ENCODE measurements at places on chromosomes 7 and 10.

GRCh38 chr7:3650844-3651243 lies 349.8 kb downstream of the SDK1 start:
- no peak overlapping the region for H3K4me3 ChIP-seq
- no peaks in the 10 kb centered on the region for H3K4me1 ChIP-seq
- H3K27me3 ChIP-seq: no peaks in the 10 kb centered on the region

DNA sequence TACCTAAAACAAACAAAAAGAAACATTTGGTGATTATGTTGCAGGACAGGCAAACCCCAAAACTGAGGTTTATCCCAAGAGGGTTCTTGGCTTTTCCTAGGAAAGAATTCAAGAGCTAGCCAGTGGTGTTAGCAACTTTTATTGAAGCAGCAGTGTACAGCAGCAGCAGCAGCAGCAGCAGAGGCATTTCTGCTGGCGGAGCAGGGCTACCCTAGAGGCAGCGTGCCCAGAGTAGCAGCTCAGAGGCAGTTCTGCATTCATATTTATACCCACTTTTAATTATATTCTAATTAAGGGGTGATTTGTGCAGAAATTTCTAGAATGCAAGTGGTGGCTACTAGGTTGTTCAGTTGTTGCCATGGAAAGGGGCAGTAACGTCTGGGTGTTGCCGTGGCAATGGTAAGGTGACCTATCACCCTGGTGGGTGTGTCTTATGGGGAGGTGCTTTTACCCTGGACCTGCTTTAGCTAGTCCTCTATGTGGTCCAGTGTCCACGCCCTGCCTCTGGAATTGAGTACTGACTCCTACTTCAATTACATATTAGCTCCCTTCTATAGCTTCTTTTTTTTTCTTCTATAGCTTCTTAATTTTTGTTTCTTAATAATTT lies 53.9 kb downstream of the VCL start:
- DNase-seq: peak; percentile 81
- no peak overlapping the region for H3K4me3 ChIP-seq
- no peaks in the 10 kb centered on the region for H3K27me3 ChIP-seq
- no peaks in the 10 kb centered on the region for H3K36me3 ChIP-seq
- no peak overlapping the region for H3K27ac ChIP-seq
- peaks cover 2% of the 10 kb centered on the region for H3K4me1 ChIP-seq

DNA sequence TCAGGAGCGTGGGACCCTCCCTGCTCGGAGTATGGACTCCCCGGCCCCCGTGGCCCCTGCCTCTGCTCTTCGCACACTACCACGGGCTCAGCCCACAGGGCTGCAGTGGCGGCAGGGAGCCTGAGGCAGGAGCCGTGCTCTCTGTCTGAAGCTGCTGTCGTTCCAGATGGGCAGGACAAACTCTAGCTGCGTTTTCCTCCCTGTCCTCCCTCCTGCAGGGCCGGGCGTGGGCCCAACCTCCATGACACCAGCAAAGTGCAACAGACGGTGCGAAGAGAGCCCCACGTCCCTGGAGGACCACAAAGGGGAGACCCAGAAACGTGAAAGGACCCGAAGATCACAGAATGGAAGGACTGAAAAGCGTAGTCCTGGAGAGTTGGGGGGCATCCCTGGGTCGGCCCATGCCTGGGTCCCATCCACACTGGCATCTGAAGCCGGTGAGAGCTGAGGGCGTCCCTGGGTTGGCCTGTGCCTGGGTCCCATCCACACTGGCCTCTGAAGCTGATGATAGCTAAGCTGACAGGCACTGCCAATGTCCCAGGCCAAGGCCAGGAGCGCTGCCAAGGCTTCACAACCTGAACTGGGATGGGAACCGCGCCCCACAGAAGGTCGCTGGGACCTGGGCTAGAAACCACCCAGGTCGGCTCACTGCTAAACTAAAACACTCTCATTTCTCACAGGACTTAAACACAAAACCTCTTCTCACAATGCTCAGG lies 267.0 kb downstream of the MAD1L1 start:
- H3K27me3 ChIP-seq: no peaks in the 10 kb centered on the region
- no peak for DNase-seq
- H3K27ac ChIP-seq: no peak overlapping the region
- H3K36me3 ChIP-seq: no peaks in the 10 kb centered on the region

- H3K27ac ChIP-seq: no peak overlapping the region
- H3K4me3 ChIP-seq: no peak overlapping the region
- H3K4me1 ChIP-seq: peaks cover 5% of the 10 kb centered on the region
- no peaks in the 10 kb centered on the region for H3K36me3 ChIP-seq
Observed at GRCh38 chr7:94049615-94050014, 45.5 kb upstream of the BET1 start.

- DNase-seq: no peak
- H3K27me3 ChIP-seq: no peaks in the 10 kb centered on the region
- H3K27ac ChIP-seq: no peak overlapping the region
- H3K4me1 ChIP-seq: peaks cover 3% of the 10 kb centered on the region
Observed at GRCh38 chr7:131511774-131512535, 44.5 kb downstream of the PODXL start.

GRCh38 chr7:18778594-18778993 lies 283.0 kb downstream of the HDAC9 start:
- H3K4me3 ChIP-seq: no peak overlapping the region
- no peaks in the 10 kb centered on the region for H3K27me3 ChIP-seq
- no peak for DNase-seq
- H3K27ac ChIP-seq: no peak overlapping the region
- H3K36me3 ChIP-seq: no peaks in the 10 kb centered on the region
